ENCODE measurements at places on chromosomes 2 and 18. TPM values are rescaled to one million over a fixed set of nuclear protein-coding genes. Genes with fewer than 3 reads are reported as not detected.

Gene DNER
- total RNA-seq: 2.7 TPM

GRCh38 chr2:82993609-82994008, 1465.5 kb downstream of the SUCLG1 start:
- H3K4me3 ChIP-seq: peak overlapping the region; percentile 56
- H3K36me3 ChIP-seq: no peaks in the 10 kb centered on the region
- H3K4me1 ChIP-seq: peaks cover 16% of the 10 kb centered on the region

GRCh38 chr2:26752656-26753055, 11.4 kb upstream of the SLC35F6 start:
- no peak overlapping the region for H3K4me3 ChIP-seq
- DNase-seq: no peak
- peaks cover 5% of the 10 kb centered on the region for H3K36me3 ChIP-seq
- no peak overlapping the region for H3K27ac ChIP-seq
- peaks cover 26% of the 10 kb centered on the region for H3K4me1 ChIP-seq

GRCh38 chr2:172085460-172086159, at the start of gene DLX1:
DLX1 (plus strand) TSS chr2:172085507; CDS start chr2:172085678, 171 bp downstream.
- H3K27ac ChIP-seq: peak within 1 kb of the TSS; percentile 99
- H3K4me3 ChIP-seq: peak within 1 kb of the TSS; percentile 98
- peaks cover 29% of the 10 kb centered on the region for H3K36me3 ChIP-seq
- H3K4me1 ChIP-seq: peaks cover 71% of the 10 kb centered on the region
- DNase-seq: no peak
- peaks cover 53% of the 10 kb centered on the region for H3K27me3 ChIP-seq

Gene PSTPIP2
- total RNA-seq: 8.2 TPM

DNA sequence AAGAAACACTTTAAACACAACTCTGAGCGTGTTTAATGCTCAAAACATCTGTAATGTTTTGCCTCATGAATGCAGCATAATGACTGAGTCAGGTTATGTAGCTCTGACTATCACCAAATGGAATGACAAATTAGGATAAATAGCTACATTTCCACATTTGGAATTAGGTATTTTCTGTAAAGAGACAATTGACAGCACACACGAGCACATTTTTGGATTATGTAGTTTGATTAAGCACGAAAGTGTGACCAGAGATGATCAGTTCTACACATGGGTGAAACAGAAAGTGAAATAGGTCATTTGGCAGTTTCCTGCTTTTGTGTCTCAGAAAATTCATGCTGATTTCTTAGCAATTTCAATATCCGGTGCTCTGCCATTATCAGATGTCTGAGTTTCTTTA, 29.0 kb downstream of the LPIN1 start:
- H3K4me3 ChIP-seq: peak overlapping the region; percentile 81
- H3K4me1 ChIP-seq: peaks cover 45% of the 10 kb centered on the region
- H3K27me3 ChIP-seq: no peaks in the 10 kb centered on the region

Gene MERTK
- total RNA-seq: not detected

Data from HFFc6 (cell line).